ENCODE measurements at places on chromosomes 7 and 10.

- DNase-seq: no peak
Observed at GRCh38 chr7:150595361-150595760, 28.2 kb downstream of the GIMAP4 start.

GRCh38 chr7:121300685-121301420 is 27.9 kb upstream of the WNT16 start:
- no peak for DNase-seq

GRCh38 chr10:85151506-85151905 is 823.1 kb downstream of the CCSER2 start:
- DNase-seq: no peak

GRCh38 chr7:108135446-108136190 is 5.5 kb upstream of the LAMB4 start:
- no peak for DNase-seq

GRCh38 chr10:43108951-43109350 is 29.3 kb upstream of the CSGALNACT2 start:
- DNase-seq: no peak

- no peak for DNase-seq
Observed at GRCh38 chr7:121017586-121017985, 29.1 kb downstream of the CPED1 start.

DNA sequence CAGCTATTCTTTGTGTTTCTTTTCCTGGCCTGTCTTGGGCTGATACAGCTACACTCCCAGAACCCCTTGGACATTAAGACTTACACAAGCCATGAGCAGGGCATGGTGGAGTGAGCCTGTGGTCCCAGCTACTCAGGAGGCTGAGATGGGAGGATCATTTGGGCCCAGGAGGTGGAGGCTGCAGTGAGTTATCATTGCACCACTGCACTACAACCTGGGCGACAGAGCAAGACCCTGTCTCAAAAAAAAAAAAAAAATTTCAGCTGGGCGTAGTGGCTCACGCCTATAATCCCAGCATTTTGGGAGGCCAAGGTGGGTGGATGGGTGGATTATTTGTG is 13.6 kb upstream of the FOXK1 start:
- DNase-seq: no peak

- DNase-seq: no peak
Observed at GRCh38 chr7:158397885-158398284, 189.7 kb downstream of the PTPRN2 start.

DNA sequence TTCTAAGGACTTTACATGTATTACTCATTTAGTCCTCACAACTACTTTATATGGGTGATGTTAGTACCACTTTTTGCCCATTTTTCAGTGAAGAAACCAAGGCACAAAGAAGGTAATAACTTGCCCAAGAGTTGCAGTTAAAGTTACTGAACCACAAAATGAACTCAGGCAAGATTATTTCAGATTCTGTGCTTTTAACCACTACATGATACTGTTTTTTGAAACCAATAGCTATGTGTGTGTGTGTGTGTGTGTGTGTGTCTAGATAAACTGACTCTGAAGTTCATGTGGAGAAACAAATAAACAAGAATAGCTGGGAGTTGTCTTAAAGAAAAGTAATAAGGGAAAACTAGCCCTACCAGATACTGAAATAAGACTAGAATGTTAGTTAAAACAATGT is 60.8 kb upstream of the OIT3 start:
- no peak for DNase-seq

GRCh38 chr7:11206177-11206899 is 232.7 kb downstream of the PHF14 start:
- no peak for DNase-seq

DNA sequence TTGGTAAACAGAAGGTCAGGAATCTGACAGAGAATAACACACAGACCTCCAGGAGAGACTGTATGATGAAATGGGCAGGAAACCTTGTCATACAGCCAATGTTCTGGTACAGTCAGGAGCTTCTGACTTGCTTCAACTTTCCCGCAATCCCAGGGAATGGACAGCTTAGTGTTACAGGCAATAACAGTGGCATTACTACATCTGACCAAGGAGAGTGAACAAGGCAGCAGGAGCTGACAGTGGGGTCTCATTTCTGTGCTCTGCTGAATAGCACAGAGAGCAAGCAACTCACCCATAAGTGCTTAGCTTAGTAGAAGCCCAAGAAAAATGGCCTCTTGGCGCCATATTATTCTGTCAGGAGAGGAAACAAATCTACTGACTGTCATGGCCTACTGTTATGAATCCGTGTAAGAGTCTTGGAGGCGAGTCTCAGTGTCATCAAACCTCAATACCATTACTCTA is 186.2 kb upstream of the MTPN start:
- DNase-seq: no peak

DNA sequence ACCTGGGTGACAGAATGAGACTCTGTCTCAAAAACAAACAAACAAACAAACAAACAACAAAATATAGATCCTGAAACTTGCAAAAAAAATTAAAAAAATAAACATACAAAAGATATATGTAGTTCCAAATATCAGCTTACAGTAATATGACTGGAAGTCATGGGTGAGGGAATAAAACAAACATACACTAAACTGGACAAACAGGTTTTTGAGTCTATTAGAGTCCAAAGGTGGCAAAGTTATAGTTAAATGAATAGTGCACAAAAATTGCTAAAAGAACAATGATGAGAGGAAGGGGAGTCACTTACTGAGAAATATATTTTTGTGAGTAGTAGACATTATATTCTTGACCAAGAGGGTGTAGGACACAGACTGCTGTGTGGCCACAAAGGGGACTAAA is 16.7 kb upstream of the RSBN1L start:
- DNase-seq: no peak

- DNase-seq: no peak
Observed at GRCh38 chr10:42928064-42928463, 145.5 kb downstream of the BMS1 start.

- DNase-seq: no peak
Observed at GRCh38 chr7:158133515-158134271, 453.9 kb downstream of the PTPRN2 start.

DNA sequence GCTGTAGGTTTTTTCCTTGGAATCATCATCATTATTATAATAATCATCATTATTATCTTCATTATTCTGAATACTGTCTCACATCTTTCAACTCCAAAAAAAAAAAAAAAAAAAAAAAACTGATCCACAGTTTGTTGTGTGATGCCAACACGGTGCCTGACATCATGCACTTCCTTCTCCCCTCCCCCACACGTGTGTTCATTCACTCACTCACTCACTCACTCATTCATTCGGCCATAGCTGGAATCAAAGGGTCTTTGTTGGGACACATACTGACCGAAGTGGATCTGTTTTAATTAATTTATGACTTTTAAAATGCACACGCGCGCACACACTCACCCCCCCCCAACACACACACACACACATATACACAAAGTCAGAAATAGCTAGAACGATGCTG is 177.8 kb downstream of the PIP4K2A start:
- no peak for DNase-seq

DNA sequence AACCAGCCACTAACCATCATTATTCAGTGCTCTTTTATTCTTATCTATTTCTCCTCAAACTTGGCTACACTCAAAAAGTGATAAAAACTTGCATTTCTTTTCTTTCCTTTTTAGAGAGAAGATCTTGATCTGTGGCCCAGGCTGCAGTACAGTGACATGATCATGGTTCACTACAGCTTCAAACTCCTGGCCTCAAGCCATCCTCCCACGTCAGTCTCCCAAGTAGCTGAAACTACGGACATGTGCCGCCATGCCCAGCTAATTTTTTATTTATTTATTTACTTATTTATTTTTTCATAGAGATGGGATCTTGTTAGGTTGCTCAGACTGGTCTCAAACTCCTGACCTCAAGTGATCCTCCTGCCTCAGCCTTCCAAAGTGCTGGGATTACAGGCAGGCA is 24.6 kb upstream of the TMEM248 start:
- DNase-seq: no peak

DNA sequence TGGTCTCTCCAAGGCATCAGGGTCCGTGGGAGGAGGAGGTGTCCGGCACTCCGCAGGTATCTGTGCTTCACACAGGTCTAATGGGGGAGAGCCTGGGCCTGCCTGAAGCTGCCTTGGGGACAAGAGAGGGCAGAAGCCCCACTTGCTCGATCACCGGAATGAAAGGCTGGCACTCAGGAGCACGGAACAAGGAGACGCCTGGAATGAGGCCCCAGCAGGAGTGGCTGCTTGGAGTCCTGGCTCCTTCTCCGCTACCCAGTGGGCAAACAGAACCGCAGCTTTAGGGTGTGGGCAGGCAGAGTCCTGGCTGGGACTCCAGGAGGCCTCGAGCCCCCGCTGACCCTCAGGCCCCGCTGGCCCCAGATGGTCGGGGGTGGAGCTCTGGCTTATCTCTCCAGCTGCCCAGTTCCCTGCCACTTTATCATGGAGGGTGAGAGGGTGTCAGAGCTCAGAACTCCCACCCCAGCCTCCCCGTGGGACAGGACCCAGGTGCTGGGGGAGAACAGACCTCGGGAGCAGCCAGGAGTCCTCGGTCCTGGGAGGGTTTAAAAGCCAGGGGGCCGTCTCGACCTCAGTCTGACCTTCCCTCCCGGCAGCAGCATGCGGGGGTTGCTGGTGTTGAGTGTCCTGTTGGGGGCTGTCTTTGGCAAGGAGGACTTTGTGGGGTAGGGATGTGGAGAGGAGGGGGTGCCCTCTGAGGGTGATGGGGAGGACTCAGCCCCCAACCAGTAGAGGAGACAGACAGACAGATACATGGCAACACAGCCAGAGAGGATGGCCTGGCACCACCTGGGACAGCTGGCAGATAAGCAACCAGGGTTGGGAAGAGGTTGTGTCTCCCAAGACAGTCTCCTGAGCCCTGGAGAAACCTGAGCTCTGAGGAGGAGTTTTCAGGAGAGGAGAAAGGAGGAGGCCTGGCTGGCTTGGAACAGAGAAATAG is at the start of gene CPA1:
Gene CPA1 (plus strand): TSS at position 574 of the 940 bp plus-strand sequence. CDS start 27 bp downstream, at position 601.
- DNase-seq: no peak

GRCh38 chr7:151340794-151341356 is 737 bp upstream of the NUB1 start:
- DNase-seq: no peak

GRCh38 chr7:21603462-21603861 is 60.6 kb downstream of the DNAH11 start:
- no peak for DNase-seq

- DNase-seq: no peak
Observed at GRCh38 chr10:114340816-114341215, 63.5 kb downstream of the AFAP1L2 start.

GRCh38 chr10:49689882-49690510 is 10.5 kb downstream of the C10orf53 start:
- no peak for DNase-seq

DNA sequence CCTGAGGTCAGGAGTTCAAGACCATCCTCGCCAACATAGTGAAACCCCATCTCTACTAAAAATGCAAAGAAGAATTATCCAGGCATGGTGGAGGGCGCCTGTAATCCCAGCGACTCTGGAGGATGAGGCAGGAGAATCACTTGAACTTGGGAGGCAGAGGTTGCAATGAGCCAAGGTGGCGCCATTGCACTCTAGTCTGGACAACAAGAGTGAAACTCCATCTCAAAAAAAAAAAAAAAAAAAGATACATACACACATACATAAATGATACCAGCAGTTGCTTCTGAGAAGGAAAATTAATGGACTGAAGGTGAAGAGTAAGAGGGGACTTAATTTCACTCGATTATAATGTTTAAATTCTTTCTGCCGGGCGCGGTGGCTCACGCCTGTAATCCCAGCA is 40.2 kb upstream of the PAX2 start:
- no peak for DNase-seq

DNA sequence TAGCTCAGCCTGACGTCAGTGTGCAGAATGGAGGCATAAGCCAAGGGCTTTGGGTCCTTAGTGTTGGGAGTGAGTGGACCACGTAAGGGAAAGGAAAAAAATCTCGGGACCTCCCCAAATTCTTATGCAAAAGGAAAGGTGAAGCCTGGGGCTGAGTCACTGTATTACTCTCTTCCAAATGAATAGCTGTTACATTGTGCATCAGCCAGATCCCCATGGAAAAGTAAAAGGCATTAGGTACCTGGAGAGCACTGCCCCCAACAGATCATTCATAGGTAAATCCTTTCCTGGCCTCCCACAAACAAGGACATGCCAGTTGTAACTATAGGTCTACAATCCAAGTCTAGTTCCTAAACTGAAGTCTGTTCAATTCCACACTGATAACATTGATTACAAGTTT is 170.5 kb downstream of the C1GALT1 start:
- DNase-seq: no peak

GRCh38 chr7:29607889-29608288 is 44.3 kb downstream of the PRR15 start:
- DNase-seq: no peak

DNA sequence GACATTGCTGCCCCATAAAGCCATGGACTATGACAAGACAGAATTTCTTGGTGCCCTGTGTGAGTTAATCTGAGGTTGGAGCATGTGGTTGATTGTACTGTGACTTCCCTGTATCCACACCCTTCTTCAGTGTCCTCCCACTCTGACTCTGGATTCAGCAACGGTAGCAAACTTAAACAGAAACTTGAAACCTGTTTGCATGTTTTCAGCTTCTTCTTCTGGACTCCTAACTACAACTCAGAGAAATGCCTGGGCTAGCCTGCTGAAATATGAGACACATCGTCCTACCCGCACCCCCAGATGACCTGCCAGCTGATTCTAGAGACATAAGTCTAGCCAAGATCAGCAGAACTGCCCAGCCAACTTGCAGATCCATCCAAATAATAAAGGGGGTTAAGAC is 78.4 kb downstream of the IPMK start:
- no peak for DNase-seq

GRCh38 chr10:34844448-34844847 is 29.4 kb upstream of the PARD3 start:
- DNase-seq: no peak

- DNase-seq: no peak
Observed at GRCh38 chr7:20474249-20474648, 141.2 kb upstream of the ABCB5 start.

DNA sequence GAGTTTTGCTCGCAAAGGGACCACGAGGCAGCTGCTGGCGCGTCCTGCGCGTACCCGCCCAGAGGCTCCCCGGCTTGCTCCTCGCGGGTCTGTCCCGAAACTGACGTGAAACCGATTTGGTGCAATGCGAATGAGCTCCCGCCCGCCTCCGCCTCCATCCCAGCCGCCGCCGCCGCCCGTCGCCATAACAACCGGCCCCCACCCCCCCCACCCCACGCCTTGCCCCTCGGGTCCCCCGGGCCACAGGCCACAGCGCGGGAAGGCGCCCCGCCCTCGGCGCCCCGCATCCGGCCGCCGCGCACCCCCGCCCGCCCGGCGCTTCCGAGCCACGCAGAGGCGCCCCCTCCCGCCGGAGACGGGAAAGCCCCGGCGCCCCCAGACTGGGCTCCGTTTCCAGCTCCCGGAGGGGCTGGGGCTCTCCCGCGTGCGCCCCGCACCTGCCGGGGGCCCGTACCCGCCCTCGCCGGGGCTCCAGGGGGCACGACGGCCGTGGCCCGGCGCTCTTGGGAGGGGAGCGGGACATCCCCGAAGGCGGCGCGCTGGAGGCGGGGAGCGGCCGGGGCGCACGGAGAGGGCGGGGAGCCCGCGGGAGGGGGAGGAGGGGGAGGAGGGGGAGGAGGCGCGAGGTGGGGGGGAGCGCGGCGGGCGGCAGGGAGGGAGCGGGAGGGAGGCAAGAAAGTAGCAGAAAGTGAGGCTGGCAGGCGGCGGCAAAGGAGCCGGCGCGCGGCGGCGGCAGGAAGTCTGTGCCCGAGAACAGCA is at the start of gene CAMK1D:
Gene CAMK1D (plus strand): TSS at position 678 of the 759 bp plus-strand sequence.
- DNase-seq: peak; percentile 87

All from T-helper 9 cell (primary cell).